ENCODE measurements at places on chromosomes 11 and 22.

DNA sequence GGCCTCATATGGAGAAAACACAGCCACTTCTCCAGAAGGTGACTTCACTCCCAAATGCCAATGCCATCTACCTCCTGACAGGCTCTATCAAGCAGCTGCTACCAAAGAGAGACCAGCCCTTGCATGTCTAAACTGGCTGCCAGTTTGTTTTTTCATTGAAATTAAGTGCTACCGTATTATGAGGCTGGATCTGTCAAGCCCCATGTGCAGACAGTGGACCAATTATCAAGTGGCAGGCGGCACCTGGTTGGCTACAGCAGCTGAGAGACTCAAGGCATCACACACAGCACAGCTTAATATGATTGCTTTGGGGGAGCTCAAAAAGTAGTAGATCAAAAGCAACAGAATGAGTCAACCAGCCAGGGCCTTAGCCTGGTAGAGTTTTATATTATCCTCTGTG is 1293.0 kb upstream of the TENM4 start:
- DNase-seq, result peak; percentile 11

- no peak for DNase-seq
Measured at GRCh38 chr11:5283086-5283485, 13.3 kb upstream of the HBE1 start.

- no peak for DNase-seq
Measured at GRCh38 chr11:15930442-15931025, 425.8 kb downstream of the SOX6 start.

GRCh38 chr11:32902089-32902665 is 9.6 kb downstream of the QSER1 start:
- DNase-seq, result no peak

GRCh38 chr22:18115906-18116371 is 5.3 kb downstream of the TUBA8 start:
- no peak for DNase-seq

GRCh38 chr11:122749005-122749687 is 89.2 kb upstream of the CRTAM start:
- no peak for DNase-seq

DNA sequence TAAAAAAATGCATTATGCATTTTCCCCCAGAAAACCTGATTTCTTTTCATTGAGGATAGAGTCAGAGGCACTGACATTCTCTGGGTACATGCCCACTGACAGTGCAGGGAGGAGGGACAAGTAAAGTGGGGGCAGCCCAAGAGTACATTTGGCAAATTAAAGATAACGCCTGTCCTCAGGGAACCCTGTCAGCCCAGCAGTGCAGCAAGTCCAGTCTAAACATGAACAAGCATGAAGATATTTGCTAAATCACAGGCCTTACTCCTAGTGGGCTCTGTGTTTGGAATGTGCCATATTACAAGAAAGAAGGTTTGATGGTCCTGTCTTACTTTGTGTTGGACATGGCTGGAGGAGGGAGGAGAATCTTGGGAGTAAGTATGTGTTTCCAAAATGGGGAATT is 37.9 kb downstream of the AMOTL1 start:
- no peak for DNase-seq

GRCh38 chr11:79076526-79077115 is 364.2 kb downstream of the TENM4 start:
- DNase-seq, result peak; percentile 50

DNA sequence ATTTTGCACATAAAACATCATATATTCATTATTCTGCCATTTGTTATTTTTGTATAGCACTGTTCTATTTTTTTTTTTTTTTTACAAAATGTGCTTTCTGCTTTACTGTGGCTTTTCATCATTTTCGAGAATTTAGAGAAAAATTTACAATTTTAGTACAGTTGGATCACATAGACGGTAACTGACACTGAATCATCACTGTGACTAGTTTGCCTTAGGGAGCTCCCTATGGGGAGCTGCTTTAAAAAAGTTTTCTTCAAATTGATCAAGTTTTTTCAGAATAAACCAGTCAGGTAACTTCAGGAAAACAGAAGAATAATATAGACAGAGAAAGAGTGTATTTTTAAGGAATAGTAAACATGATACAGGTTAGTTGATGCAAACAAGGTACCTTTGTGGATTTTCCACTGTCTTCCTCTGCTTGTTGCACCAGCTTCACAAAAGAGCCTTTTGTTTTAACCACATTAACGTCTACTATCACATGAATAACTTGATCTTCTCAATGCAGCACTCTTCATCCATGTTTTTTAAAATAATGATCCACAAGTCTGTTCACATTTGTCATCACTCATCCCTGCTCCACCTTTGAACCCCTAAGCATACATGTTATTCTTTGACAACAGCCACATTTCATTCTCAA is 327.0 kb downstream of the DYNC2H1 start:
- DNase-seq, result no peak

DNA sequence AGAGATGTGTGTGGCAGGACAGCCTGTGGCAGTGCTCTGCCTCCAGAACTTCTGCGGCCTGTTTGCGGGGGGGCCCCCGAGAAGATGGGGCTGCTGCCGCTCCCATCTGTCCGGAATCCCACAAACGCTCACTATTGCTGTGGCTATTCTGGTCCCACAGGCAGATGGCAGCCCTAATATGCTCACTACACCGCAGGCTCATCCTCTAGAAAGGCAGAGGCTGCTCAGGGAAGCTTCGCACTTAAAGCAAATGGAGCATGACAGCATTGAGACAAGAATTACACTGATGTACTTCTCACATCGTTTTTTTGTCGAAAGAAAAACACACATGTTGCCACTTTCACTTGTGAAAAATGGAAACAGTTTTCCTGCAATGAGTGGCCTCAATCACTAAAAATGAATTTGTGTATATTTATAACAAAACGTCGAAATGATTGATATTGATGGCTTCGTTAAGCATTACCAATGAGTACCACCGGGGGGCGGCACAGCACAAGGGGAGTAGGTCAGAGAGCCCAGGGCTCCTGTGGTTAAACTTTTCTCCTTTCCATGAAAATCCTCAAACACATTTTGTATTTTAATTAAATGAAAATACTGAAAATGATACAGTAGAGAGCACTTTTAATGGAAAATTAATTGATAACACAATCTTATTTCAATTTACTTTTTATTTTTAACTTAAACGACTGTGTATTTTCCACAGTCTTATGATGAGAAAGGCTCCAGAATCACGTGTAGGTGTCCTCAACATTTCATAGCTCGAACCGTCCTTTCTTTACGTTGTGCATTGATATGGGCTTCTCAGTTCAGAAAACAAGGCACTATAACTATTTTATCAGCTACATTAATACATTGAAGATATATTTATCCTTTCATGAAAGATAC is 69.1 kb downstream of the CTTN start:
- DNase-seq, result peak; percentile 88

GRCh38 chr11:19389787-19390303 is 149.1 kb upstream of the E2F8 start:
- DNase-seq, result no peak

GRCh38 chr11:19849947-19850593 is 137.4 kb downstream of the NAV2 start:
- DNase-seq, result no peak

- no peak for DNase-seq
Measured at GRCh38 chr11:60119710-60120109, 31.2 kb downstream of the MS4A2 start.

DNA sequence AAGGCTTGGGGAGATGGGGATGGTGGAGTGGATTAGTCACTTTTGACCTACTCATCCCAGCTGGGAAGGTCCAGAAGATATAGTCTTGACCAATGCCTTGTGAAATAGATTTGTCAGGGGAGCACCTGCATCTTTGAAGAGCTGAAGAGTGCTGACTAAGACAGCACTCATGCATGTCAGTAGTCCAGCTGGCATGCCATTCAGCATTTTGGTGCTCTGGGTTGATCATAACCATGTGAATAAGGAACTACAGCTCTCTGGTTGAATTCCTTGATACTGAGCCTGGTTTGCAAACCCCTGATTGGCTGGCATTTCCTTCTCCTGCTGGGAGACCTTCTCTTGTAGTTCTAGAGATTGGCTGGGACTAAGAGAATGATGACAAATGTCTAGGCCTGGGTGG is 106.8 kb upstream of the ALX4 start:
- DNase-seq, result no peak

GRCh38 chr11:110966131-110966530 is 253.9 kb upstream of the ARHGAP20 start:
- no peak for DNase-seq

DNA sequence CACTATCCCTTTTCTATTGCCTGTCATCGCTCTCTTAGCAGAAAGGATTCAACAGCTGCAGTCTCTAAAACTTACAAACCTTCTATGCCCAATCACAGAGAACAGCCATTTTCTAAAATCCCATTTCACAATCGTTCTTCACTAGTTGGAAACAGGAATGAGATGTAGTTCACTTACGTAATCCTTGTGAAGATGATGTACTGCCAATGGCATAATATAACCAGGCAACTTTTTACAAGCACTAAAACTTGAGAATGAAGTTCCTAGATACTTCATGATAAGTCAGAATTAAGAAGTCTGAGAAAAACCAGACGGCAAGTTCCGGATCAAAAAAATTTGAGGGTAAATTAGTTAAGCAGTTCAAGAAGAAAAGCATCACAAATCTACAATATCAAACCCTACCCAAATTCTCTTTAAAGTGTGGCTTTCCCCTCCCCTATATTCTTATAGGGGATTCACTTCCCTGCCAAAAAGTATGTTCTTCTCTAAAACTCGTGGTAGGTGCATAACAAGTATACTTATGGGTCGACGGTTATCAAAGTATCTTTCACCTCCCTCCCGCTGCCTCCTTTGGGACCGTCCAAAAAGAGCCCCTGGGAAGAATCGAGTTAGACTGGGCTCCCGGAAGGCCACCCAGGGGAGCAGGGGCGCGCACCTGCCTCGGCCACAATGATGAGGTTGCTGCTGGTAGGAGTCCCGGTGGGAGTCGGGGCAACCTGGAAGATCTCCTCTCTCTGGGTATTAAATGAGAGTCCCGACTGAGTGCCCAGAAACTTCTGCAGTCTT is 666 bp downstream of the MSANTD4 start:
- DNase-seq, result no peak

DNA sequence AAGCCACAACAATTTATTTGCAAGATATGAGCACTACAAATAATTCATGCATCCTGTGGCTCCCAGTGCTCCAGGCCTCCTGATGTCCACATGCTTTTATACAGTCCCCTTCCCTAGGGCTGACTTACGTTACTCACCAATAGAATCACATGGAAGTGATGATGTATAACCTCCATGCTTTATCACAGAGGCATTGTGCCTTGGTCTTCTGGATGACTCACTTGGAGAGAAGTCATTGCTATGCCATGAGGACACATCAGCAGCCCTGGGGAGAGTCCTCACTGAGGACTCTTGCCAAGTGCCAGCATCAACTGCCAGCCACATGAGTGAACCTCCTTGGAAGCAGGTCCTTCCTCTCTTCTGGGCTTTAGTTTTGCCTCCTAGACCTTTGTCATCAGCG is 22.0 kb upstream of the IGSF9B start:
- no peak for DNase-seq

GRCh38 chr11:132755934-132756333 is 776.4 kb downstream of the OPCML start:
- no peak for DNase-seq

- no peak for DNase-seq
Measured at GRCh38 chr11:6413791-6414201, 5.1 kb downstream of the APBB1 start.

GRCh38 chr11:70104419-70104818 is 26.3 kb downstream of the ANO1 start:
- no peak for DNase-seq

GRCh38 chr11:16133867-16134266 is 222.5 kb downstream of the SOX6 start:
- DNase-seq, result no peak

DNA sequence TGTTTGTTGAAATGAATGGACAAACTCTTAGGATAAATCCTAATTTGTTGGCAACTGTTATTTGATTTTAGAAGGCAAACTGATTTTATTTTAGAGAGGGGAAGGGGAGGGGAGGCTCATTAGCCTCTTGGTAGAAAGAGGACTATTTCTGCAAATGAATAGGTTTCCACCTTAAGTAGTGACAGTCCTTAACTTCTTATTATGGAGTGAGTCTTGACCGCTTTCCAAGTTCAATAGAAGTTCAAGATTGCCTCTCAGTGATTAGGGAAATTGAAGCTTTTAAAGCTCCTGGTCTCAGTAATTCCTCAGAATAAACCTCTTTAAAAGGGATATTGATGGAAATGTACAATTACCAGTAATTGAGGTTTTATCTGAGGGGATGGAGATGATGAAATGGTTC is 55.7 kb downstream of the PANX1 start:
- DNase-seq, result no peak

DNA sequence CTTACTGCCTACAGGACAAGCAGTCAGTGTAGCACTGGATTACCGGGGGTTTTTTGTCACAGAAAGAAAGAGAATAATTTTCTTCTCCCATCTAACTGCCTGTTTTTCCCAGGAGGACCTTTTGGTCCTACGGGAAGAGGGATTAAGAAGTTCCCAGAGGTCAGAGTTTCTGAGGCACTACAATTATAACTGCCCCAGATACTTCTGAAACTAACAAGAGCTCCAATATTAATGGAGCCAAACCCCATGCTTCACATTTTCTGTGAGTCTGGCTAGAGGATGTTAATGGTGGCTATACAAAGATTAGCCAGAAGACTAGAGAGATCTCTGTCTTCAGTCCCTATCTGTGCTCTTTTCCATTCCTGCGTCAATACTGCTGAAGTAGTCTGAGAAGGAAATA is at the start of gene OR56A3:
TSS of gene OR56A3 (plus strand) at position 301 of the 400 bp plus-strand sequence. CDS start 5,096 bp downstream, outside the sequence.
- DNase-seq, result no peak

DNA sequence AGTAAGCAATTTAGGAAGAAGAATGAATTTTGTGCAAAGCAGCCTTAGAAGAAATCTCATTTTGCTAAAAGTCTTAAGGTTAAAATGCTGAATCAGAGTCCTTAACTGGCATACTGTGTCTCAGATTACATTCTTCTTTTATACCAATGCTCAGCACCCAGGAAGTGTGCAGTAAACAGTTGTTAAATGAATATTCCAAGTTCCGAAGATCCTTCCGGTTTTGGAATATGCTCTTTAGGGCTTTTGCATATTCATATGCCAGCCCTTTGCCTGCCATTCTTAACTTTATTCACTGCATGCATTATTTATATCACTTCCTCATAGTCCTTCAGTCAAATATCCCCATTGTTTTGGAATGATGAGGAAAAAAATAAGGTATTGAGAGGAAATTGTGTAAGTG is 242.0 kb downstream of the DDX10 start:
- DNase-seq, result no peak

- DNase-seq, result no peak
Measured at GRCh38 chr22:23911318-23911980, 17.3 kb downstream of the MIF start.

- DNase-seq, result no peak
Measured at GRCh38 chr11:58919980-58920379, 19.3 kb upstream of the GLYATL1 start.

- no peak for DNase-seq
Measured at GRCh38 chr22:49152939-49153770, 674.5 kb downstream of the BRD1 start.

GRCh38 chr11:27277843-27278242 is 85.2 kb downstream of the CCDC34 start:
- DNase-seq, result no peak

DNA sequence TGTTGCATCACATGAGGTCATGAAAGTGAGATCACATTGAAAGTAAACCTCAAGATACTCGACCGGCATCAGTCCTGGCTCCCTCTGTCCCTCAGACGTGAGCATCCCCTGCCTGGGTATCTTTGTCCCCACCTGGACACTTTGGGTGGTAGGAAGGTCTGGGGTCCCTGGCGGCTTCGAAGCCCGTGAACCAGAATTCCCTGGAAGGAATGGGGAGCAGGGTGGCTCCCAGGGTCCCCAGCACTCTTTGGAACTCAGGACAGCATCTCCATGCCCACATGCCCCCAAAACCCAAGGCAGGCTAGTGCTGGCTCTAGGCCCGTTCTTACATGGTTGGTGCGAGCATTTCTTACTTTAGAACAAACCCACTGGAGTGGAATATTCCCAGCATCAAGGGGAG is 7.5 kb downstream of the DERL3 start:
- DNase-seq, result no peak

Measured in glutamatergic neuron (in vitro differentiated cells).